Ovary (tissue), 10 donors: ENCODE measurements at places on chromosomes 16 and 17.

GRCh38 chr16:85017151-85017550 is 5.8 kb upstream of the ZDHHC7 start:
- no peak overlapping the region for H3K27ac ChIP-seq
- H3K4me1 ChIP-seq: no peaks in the 10 kb centered on the region
- H3K27me3 ChIP-seq: no peaks in the 10 kb centered on the region
- H3K4me3 ChIP-seq: no peak overlapping the region

- no peaks in the 10 kb centered on the region for H3K36me3 ChIP-seq
- no peaks in the 10 kb centered on the region for H3K4me1 ChIP-seq
- no peaks in the 10 kb centered on the region for H3K27me3 ChIP-seq
- no peak overlapping the region for H3K4me3 ChIP-seq
- H3K27ac ChIP-seq: no peak overlapping the region
These were observed 23.3 kb upstream of the STH start for GRCh38 chr17:45975640-45976295.

GRCh38 chr17:79992649-79993389 is 42.9 kb downstream of the TBC1D16 start:
- peak overlapping the region; percentile 67 for H3K27ac ChIP-seq
- H3K4me1 ChIP-seq: peaks cover 42% of the 10 kb centered on the region
- H3K4me3 ChIP-seq: no peak overlapping the region
- H3K36me3 ChIP-seq: no peaks in the 10 kb centered on the region
- DNase-seq: no peak

- no peaks in the 10 kb centered on the region for H3K4me1 ChIP-seq
- no peak overlapping the region for H3K4me3 ChIP-seq
- no peaks in the 10 kb centered on the region for H3K27me3 ChIP-seq
- H3K27ac ChIP-seq: no peak overlapping the region
- H3K36me3 ChIP-seq: no peaks in the 10 kb centered on the region
These were observed 17.2 kb downstream of the ABCA8 start for GRCh38 chr17:68937890-68938514.

DNA sequence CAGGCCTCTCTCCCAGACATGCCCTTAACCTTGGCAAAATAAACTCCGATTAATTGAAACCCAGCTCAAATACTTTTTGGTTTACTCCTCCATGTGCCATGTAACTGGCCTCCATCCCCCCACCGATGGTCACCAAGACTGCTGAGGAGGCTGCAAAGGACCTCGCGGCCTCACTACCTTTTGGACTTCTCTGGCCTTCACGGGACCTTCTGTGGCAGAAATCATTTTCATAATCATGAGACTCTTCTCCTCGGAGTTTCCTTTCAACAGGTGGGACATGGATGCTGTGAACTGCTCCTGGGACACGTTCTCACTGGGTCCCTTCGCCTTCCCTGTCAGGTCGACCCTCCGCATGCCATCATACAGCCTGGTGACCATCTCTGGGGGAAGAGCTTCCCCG is 9.0 kb downstream of the MEAK7 start:
- H3K36me3 ChIP-seq: no peaks in the 10 kb centered on the region
- H3K27ac ChIP-seq: no peak overlapping the region
- H3K27me3 ChIP-seq: no peaks in the 10 kb centered on the region
- H3K4me1 ChIP-seq: no peaks in the 10 kb centered on the region
- H3K4me3 ChIP-seq: no peak overlapping the region

- no peak for DNase-seq
- H3K27ac ChIP-seq: no peak overlapping the region
- no peaks in the 10 kb centered on the region for H3K27me3 ChIP-seq
- H3K36me3 ChIP-seq: no peaks in the 10 kb centered on the region
- H3K4me1 ChIP-seq: peaks cover 3% of the 10 kb centered on the region
- H3K4me3 ChIP-seq: no peak overlapping the region
These were observed 512 bp upstream of the ADAMTS18 start for GRCh38 chr16:77435272-77435820.

DNA sequence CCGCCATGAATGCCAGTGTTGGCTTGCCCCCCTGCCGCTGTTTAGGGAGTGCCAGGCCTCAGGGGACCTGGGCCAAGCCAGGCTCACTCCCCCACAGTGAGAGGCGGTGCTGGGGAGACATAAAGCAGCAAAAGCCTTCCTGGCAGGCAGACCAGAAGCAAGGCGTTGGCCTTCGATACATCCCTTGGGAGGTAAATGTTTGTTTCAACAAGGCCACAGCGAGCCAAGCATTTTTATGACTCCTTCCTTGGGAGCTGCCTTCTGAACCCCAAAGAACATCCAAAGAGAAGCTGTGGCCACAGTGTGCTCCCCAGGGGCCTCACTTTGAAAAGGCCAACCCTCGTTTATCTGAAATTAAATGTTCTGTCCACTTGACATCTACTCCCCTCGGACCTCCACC is 119.7 kb upstream of the CIBAR2 start:
- no peak overlapping the region for H3K4me3 ChIP-seq
- peaks cover 48% of the 10 kb centered on the region for H3K4me1 ChIP-seq
- no peaks in the 10 kb centered on the region for H3K36me3 ChIP-seq
- peak overlapping the region; percentile 81 for H3K27ac ChIP-seq
- H3K27me3 ChIP-seq: no peaks in the 10 kb centered on the region
- DNase-seq: peak; percentile 60

DNA sequence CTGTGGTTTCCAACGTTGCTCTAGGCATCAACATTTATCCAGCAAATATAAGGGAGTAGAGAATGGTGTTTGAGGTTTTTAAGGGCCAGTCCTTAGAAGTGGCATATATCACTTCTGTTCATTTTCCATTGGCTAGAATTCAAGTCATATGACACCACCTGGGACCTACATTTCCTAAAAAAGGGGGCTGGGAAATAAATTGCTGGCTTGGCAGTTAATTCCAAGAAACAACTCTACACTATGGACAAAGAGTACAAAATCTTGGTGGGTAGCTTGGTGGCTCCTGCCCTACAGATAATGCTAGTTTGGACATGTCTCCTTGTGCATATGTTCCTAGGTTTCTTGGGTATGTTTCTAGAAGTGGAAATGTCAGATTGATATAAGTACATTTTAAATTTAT is 7.6 kb downstream of the PPM1E start:
- no peak overlapping the region for H3K27ac ChIP-seq
- no peaks in the 10 kb centered on the region for H3K4me1 ChIP-seq
- DNase-seq: no peak
- no peaks in the 10 kb centered on the region for H3K27me3 ChIP-seq

DNA sequence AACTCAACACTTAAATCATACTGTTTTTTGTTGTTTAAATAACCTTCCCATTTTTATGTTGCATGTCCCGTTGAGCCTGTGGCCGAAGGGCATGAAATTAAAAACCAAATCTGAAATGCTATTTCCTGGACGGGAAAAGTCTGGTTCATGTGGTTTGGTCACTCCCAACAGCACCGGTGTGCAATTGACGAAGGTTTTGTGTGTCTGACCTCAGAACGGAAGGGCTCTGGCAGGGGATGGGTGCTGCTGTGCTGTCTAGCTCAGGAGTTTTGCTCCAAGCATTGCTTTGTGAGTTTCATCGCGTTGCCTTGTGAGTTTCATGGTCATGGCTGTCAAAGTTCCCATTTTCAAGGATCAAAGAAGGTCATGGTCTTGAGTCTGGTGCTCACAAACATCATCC is 363.3 kb downstream of the XYLT1 start:
- no peak for DNase-seq
- no peaks in the 10 kb centered on the region for H3K36me3 ChIP-seq
- H3K4me3 ChIP-seq: no peak overlapping the region

GRCh38 chr16:86285938-86286921 is 224.1 kb upstream of the FOXF1 start:
- no peak for DNase-seq
- no peak overlapping the region for H3K27ac ChIP-seq
- no peaks in the 10 kb centered on the region for H3K4me1 ChIP-seq
- H3K4me3 ChIP-seq: no peak overlapping the region
- H3K36me3 ChIP-seq: no peaks in the 10 kb centered on the region
- H3K27me3 ChIP-seq: no peaks in the 10 kb centered on the region
